ENCODE measurements at places on chromosomes 5 and 9.

- DNase-seq: peak; percentile 55
These were observed 273.5 kb downstream of the NR2F1-AS1 start for GRCh38 chr5:93307557-93307956.

DNA sequence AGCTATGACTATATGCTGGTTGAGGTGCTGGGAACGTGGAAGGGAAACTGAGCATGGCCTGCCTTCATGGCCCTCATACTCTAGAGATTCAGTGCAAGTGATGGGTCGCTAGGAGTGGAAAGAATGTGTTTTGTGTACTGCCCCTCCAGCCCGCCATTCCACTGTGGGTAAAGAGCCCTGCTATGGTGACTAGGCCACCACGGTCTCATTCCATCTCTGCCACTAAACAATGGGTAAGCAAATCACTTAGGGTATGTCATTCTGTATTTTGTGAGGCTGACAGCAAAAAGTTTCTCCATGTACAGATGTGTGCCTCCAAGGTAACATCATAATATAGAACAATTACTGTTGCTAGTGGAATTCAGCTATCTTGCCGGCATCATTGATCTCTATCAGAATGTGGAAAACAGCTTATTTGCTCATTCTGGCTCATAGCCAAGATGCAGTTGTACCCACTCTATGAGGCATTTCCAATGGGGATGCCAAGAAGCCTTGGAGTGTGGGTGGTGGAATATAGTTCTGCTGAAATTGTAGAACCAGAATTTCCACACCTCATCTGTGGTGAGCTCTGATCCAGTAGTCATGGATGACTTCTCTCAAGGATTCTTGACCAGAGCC, 12.5 kb downstream of the SMARCA2 start:
- DNase-seq: peak; percentile 7

DNA sequence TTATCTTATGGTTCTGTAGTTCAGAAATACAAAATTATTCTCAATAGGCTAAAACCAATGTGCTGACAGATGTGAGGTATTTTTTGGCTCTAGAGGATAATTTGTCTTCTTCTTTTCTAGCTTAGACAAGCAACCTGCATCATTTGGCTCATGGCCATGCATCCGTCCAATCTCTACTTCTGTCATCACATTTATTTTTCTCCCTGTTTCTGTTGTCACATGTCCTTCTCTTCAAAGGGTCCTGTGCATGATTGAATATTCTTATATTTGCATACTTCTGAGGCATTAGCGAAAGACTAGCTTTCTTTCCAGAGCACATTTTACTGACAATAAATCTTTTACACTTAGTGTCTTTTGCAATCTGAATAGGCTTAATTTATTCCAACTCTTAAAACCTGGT, 564.7 kb downstream of the CDH10 start:
- DNase-seq: no peak

DNA sequence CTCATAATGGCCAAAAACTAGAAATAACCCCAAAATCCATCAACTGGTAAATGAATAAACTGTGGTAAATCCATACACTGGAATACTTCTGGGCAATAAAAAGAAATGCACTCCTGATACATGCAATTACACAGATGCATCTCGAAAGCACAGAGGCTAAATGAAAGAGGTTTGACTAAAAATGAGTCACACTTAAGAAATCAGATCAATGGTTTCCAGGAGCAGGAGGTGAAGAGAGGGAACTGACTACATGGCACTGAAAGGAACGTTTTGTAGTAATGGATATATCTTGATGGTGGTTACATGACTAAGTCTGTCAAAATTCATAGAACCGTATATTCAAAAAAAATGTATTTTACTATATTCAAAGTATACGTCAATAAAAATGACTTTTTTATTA, 42.4 kb downstream of the STRBP start:
- DNase-seq: no peak

- DNase-seq: no peak
These were observed 52.4 kb upstream of the PWWP2A start for GRCh38 chr5:160171666-160172065.

DNA sequence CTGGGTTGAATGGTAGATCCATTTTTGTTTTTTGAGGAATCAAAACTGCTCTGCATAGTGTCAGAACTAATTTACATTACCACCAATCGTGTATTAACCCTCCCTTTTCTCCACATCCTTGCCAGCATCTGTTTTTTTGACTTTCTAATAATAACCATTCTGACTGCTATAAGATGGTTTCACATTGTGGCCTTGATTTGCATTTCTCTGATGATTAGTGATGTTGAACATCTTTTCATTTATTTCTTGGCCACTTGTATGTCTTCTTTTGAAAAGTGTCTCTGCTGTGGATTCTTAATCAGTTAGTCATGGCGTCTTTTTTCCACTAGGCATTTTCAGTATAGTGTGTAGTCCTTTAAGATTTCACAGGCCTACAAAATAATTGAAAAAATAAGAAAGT, 2144.3 kb upstream of the C9orf72 start:
- DNase-seq: no peak

- DNase-seq: no peak
These were observed 73.3 kb upstream of the SARDH start for GRCh38 chr9:133811471-133811870.

DNA sequence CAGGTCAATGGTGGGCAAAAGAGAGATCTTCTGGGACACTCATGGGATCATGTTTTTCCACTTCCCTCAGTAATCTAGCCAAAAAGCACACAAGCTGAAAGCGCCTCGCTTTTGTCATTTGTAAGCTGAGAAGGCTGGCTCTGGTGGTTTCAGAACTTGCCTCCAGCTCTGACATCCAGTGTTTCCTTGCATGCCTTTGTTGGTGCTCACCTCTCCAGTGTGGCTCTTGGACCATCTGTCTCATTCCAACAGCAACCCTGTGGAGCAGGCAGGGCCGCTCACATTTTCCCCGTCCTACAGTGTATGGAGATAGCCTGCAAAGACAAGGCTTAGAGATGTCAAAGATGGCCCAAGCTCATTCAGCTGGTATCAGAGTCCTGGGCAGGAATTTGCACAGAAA, 160.8 kb upstream of the KLF4 start:
- DNase-seq: no peak

- DNase-seq: no peak
These were observed 401.3 kb upstream of the DAB2 start for GRCh38 chr5:39826051-39826450.

DNA sequence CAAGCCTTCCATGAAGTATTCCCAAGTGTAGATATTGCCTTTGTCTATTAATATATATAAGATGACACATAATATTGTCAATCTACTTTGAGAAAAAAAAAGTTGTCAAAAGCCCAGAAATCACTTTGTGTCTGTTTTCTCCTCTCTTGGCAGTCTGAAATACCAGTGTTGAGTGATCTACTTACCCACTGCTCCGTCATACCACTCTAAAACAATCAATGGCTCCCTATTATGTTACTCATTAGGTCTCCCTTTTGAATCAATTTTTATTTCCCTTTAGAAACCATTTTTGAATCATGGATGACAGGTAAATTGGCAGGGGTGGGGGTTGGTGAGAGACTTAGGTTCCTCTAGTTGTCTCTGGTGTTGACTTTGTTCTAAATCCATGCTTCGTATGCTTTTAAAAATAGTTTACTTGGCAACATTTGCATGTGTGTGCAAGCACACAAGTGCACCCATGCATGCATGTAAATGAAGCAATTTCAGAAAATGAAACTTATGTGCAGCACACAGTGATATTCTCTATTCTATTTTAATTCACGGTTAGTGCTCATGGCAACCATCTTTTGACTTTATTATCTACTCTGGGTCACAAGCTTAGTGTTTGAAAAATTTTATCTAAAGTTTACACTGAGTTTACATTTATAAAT, 378.9 kb downstream of the RAB3C start:
- no peak for DNase-seq

GRCh38 chr5:1285883-1286291, 9.0 kb downstream of the TERT start:
- no peak for DNase-seq

DNA sequence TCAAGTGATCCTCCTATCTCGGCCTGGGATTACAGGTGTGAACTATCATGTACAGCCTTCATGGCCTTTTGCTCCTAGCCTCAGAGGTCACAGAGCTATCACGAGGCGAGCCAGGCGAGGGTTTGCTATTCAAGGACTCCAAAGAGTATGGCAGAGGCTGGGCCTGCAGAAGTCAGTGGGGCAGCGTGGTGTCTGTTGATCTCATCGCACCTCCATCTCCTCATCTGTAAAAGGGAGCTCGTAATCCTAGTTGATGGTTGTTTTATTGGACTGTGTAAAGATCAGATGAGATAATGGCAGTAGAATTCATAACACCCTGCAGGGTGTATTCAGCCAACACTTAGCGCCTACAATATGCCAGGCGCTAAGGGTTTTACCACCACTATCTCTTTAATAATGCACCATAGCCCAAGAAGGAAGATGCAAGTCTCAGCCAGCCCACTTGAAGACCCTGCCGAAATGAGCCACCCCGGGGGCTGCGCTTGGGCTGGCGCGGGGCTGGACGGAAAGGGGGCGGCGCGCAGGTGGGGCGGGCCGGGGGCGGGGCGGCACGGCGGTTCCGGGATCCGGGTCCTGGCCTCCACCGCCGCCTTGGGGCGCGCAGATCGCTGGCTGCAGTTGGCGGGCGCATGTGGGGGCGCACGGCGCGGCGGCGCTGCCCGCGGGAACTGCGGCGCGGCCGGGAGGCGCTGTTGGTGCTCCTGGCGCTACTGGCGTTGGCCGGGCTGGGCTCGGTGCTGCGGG, at the start of gene GALNT12:
Gene GALNT12 (plus strand): TSS at position 601 of the 744 bp plus-strand sequence. CDS start 29 bp downstream, at position 630.
- no peak for DNase-seq

- DNase-seq: no peak
These were observed 28.0 kb upstream of the NFIL3 start for GRCh38 chr9:91451431-91452270.

DNA sequence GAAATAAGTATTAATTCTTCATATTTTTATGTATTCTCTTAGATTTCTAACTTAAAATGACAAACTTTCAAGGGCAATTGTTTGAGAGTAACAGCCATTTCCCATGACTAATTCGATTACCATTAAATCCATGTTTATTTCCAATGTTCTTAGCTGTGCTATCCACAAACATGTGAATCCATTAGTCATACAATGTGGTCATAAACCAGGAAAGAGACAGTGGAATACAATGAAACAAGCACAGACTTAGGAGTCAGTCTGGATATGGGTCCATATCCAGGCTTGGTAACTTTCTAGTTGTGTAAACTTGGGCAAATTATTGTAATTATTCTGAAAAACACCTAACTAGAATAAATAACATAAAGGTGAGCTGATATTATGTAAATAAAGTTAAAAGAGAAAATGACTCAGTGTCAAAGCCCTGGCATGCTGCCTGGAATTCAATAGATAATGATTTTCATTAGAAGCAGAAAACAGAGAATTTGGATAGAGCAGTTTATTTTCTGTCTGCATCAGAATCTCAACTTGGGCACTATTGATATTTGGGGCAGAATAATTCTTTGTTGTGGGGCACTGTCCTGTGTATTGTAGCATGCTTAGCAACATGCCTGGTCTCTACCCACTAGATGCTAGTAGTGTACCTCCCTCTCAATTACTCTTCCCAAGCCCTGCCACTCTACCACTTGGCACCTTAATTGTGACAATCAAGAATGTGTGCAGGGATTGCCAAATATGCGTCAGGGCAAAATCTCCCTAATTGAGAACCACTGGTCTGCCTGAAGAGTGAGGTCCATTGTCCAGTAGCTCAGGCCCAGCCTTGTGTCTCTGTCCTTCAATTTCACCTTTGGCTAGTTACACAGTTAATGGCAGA, 44.7 kb upstream of the SLC27A6 start:
- DNase-seq: peak; percentile 90

GRCh38 chr5:134851307-134851923, 5.6 kb downstream of the C5orf24 start:
- DNase-seq: peak; percentile 29

DNA sequence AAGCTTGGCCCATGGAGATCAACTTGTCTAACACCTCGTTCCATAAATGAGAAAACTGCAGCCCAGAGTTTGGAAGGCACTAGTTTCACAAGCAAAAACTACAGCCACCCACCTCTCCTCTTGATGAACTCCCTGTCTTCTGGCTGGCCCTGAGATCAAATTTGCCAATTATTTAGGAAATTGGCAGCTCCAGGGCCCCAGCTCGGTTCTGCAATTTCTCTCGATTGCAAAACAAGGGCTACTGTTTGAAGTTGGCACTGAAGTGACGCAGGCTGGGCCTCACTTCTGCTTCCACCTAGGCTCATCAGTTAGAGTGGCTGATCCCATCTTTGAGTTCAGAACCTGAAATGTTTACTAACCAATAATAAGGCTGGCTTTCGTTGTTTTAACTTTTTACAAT, 3.7 kb upstream of the GPX3 start:
- no peak for DNase-seq

GRCh38 chr5:137264573-137264972, 234.6 kb downstream of the SPOCK1 start:
- no peak for DNase-seq

DNA sequence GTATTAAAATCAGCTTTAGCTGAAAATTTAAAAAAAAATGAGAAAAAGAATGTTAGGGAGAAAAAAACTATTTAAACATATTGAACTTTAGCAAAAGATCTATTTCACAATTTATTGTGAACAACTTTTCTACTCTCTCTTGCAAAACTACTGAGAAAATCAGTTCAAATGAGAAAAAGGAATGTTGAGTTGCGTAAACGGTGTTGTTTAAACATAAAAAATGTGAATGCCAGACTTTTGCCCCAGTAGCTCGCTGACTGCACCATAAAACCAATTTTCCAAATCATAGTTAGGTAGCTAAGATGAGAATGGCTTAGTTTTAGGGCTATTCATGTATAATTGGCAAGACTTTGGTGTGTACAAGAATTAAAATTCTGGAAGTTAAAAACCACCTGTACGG, 13.4 kb upstream of the RAD23B start:
- DNase-seq: no peak

- no peak for DNase-seq
These were observed 54.1 kb downstream of the AP3S1 start for GRCh38 chr5:115895821-115896220.

DNA sequence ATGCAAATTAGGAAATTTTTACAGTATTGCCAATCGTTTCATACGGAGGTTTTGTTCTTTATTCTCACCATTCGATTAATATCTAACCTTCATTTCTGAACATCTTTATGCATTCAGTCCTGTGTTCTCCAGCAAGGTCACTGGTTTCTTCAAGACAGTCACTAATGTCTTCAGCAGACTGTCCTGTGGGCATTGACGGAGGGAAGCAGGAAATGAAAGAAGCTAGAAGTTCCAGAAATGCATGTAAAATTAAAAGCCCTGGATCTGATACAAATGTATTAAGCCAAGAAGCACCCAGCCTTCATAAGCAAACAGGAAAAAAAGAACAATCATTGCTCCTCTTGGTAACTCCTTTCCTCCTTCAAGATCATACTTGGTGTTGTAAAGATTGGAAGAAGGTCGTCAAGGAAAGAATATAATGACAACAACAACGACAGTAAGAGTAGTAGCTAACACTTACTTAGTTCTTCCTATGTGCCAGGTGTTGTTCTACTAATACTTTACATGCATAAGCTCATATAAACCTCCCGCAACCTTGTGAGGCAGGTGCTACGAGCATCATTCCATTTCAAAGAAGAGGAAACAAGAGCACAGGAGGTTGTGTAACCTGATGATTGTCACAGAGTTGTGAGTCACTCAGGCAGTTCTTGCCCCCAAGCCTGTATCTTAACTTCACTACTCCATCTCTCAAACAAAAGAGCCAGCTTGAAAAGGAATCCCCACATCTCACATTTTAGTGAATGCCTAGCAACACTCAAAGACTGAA, 59.9 kb upstream of the CER1 start:
- no peak for DNase-seq

GRCh38 chr9:3490957-3491356, 34.8 kb downstream of the RFX3 start:
- DNase-seq: no peak

- no peak for DNase-seq
These were observed 793 bp downstream of the AGPAT2 start for GRCh38 chr9:136686534-136686793.

GRCh38 chr5:143551820-143552251, 148.3 kb upstream of the NR3C1 start:
- no peak for DNase-seq

All from endothelial cell of umbilical vein (primary cell).